ENCODE measurements at places on chromosomes 13 and 19.
A peak's percentile ranks its signal among the peaks of the same experiment; 100 is the strongest.

GRCh38 chr19:54480051-54480450, 7.0 kb upstream of the CDC42EP5 start:
- no peak for DNase-seq

DNA sequence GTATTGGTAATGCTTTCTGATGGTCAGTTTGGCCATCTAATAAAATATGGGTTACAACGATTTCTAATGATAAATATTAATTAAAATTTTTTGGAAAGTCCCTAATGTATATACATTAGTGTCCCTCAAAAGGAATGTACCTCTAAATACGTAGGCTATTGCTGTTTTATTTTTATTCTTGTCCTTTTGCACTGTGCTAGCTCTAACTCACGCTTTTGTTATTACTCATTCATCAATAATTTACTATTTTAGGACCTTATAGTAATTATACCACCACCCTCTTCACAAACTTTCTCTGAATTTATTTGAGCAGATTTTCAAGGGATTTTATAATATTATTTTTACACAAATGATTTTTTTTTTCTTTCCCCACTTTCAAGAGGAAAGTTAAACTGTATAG, 795.9 kb upstream of the PCDH9 start:
- no peak for DNase-seq

DNA sequence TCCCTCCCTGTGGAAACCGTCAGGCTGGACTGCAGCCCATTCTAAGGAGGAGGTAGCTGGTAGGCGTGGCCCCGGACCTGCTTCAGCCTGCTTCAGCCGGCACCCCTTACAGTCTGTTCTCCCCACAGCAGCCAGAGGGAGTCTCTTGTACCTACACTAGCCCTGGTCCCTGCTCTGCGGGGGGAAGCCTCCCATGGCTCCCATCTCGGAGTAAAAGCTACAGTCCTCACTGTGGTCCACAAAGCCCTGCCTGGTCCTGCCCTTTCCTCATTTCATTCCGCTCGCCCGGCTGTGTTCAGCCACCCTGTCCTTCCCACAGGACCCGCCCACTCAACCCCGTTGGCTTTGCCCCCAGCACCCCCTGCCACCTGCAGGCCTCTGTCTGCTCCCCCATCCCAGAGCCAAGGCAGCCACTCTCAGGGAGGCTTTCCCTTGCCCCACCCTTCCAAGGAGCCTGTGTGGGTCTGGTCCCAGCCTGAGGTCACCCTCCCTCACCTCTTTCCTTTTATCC, 1.3 kb downstream of the PGLYRP1 start:
- DNase-seq: no peak

DNA sequence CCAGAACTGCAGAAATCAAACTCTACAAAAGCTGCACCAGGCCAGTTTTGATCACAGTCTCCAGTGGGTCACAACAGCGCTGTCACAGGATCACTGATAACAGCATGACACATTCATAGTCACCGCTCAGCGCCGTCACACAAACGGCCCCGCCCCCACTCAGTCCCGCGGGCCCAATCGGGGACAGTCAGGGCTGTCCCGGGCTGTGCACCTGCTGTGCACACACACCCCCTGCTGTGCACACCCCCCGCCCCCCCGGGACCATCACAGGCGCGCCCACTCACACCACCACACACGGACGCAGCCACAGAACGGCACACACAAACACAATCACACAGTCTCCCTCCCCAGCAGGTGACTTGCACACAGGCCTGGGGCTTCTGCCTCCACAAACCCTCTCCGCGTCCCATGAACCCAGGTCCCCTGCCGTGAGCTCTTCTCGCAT, 435 bp upstream of the ZNF382 start:
- DNase-seq: peak; percentile 50

DNA sequence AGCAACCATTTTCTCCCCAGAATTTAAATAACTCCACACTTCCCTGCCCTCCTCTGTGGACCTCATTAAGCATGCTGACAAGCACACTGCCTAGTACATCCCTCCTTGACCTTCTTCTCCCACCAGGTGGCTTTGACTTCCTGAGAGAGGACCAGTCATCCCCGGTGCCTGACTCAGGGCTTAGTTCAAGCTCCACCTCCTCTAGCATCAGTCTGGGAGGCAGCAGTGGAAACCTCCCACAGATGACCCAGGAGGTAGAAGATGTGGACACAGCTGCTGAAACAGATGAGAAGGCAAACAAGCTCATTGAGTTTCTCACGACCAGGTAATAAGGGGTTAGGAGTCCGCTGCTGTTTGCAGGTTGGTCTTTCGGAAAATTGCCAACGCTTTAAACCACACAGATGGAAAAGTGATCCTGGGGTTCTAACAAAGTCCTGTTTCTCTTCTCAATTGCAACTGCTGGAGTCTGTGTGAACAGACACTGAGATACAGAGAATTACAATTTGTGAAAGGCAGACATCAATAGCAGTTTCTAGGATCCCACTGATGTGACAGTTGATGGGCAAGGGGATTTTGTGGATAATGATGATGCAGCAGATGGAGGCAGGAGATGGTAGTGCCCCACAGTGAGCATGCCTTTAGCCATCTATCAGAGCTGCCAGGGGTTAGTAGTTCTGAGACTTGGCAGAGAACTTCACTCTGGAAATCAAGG, 86.7 kb downstream of the ZAR1L start:
- no peak for DNase-seq

DNA sequence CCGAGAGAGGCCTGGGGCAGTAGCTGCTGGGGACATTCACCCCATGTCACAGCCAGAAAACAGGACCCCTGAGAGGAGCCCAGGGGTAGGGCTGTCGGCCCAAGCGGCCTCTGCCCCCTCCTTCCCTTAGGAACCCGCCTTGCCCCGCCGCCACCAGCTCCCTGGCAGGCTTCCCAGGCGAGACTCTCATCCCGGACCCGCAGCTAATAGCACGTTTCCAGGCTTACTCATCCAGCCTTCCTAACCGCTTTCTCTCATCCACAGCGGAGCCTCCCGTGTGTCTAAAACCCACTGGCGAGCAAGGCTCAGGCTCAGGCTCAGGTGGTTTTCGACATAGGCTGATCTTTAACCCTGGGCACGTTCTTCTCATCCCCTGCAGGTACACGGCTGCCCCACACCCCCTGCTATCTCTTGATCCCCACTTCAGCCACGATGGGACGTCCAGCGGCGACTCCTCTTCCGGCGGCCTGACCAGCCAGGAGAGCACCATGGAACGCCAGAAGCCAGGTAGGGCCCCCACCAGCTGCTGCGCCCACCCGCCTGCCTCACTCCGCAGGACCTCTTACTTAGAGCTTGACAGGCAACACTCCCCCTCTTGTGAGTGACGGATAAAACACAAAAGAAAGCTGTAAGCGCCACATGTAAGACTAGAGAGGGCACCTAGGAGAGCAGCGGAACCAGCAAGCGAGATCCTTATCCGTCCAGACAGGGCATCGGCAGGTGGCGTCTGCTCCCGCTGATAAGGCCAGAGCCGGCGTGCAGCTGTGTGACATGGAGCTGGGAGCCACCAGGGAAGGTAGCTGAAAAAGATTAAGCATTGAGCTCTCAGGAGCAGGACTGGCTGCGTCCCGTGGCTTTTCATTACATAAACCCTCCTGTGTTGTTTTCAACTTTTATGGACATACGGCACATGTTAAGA, 71.3 kb downstream of the DPF1 start:
- DNase-seq: no peak

- DNase-seq: no peak
Measured at GRCh38 chr13:51501096-51501495, 48.3 kb upstream of the INTS6 start.

All from stimulated activated CD8-positive, alpha-beta memory T cell treated with anti-CD3 and anti-CD28 coated beads, Interleukin-4, amount 100 ng/mL, for 1 hour (primary cell).